ENCODE measurements at places on chromosomes 1 and 21.

DNA sequence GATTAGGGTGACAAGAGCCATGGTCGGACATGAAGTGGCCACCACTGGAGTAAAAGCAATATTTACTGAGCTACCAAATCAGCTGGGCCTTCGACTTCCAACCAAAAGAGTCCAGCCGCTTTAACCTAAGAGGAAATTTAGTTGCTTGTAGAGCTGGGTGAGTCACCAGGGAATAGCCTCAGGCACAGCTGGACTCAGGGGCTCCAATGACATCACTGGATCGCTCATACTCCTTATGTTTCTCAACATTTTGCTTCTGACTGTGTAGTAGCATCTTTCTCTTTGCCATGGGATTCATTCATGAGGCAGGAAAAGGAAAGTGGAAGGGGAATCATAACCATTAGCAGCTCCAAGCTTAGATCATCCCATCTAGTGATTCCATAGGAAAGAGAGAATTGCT, 664.4 kb downstream of the MATN1 start:
- DNase-seq = no peak

DNA sequence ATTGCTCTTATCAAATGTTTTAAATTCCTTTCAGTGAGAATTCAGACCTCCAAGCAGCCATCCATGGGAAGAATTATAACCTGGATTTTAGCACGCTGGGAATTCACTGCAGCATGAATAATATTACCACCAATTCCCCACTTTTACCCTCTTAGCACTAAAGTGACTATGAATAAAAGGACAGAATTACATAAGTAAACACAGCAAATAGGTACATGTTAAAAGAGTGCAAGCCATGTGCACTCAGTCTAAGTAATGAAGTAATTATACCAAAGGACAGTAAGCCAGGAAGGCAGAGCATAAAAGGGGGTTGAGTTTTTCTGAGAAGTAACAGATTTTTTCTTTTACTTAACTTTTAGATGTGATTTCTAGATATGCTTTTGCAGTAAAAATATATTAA, 176.3 kb downstream of the DENND1B start:
- no peak for DNase-seq

DNA sequence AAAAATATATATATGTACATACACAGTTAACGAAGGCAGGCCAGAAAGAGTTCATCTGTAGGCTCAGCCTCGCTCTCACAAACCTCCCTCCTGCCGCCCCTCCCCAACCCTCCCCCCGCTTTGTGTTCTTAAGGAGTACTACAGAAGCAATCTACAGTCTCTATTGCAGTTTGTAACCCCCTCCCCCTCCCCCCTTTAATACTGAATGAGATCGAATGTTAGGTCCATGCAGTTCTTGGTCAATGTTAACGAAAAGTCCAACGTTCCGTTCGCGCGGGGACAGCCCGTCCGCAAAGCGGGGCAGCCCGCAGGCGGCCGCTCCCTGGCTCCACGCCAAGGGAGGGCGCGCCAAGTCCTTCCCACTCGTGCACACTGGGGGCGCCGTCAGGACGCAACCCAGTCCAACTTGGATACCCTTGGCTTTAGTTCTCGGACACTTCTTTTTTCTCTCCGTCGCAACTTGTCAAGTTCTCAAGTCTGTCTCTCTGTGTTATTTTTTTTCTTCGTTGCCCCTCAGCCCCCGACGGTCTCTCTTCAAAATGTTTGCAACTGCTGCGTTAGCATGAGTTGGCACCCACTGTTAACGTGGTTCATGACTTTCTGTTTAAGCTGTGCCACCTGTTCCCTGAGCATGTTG, 2.2 kb downstream of the JUN start:
- DNase-seq = peak; percentile 21

GRCh38 chr1:30774550-30775432, 17.2 kb upstream of the LAPTM5 start:
- DNase-seq = no peak

GRCh38 chr1:64038965-64039364, 164.5 kb upstream of the UBE2U start:
- no peak for DNase-seq

- no peak for DNase-seq
Measured at GRCh38 chr21:36427502-36427901, 42.3 kb downstream of the CHAF1B start.

DNA sequence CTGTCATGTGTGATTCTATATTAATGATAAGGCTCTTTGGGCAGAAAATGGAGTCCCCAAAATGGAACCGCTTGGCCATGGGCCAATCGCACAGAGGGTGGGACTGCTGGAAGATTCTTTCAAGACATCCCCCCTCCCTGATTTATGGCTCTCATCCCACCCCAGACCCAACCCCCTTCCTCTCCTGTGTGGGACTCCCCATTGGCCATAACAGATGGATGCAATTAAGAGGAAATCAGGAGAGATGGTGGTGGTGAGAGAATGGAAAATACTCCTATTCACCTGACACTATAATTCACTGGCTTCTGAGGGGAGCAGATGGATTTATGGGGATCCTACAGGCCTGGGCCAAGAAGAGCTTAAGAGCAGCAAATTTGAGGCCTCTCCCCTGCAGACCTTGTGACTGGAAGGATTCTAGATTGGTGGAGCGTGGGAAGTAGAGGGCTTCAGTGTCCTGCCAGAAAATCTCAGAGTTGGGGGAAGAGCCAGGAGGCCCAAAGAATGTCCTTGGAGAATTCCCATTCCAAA, 1.7 kb downstream of the IGFN1 start:
- no peak for DNase-seq

DNA sequence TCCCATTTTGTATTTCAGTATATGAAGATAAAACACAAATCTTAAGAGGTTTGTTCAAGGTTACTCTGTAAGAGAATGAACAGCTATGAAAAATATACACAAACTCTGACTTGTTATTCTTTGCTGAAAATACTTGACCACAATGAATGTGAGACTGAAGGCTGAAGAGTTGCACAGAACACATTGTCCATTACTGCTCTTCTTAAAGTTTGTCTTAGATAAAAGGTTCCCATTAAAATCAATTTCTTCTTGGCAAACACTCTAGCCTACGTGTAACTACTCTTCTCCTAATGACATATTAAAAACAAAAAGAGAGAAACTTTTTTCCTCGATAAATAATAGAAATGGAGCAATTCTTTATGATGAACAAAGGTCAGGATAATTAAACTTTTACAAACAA, 45.2 kb upstream of the RABGAP1L start:
- DNase-seq = no peak

GRCh38 chr1:24362982-24363614, 43.9 kb downstream of the GRHL3 start:
- no peak for DNase-seq

GRCh38 chr1:173329726-173330125, 122.6 kb upstream of the TNFSF4 start:
- no peak for DNase-seq

- no peak for DNase-seq
Measured at GRCh38 chr1:194045416-194045815, 859.0 kb upstream of the B3GALT2 start.

- DNase-seq = no peak
Measured at GRCh38 chr1:101757985-101758384, 238.7 kb downstream of the OLFM3 start.

GRCh38 chr1:215375381-215375780, 191.7 kb upstream of the KCTD3 start:
- DNase-seq = no peak

DNA sequence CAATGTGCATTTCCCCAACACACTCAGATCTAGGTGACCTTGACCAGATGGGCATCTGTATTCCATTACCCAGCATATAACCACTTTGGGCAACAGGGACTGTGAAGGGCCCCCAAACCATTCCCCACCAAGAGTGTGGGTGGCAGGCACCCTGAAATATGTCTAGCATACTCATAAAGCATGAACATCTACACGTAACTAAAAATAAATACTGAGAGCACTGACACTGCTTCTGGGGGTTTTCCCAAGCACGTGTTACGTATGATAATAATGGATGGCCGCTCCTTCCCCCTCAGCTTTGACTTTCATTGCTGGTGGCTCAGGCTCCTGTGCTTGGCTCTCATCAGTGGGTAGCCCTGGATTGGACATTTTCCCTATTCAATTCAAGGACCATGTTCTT, 39.1 kb downstream of the IGSF3 start:
- DNase-seq = no peak

GRCh38 chr1:172322219-172323061, 98.0 kb upstream of the C1orf105 start:
- no peak for DNase-seq

- no peak for DNase-seq
Measured at GRCh38 chr1:47331875-47332274, 1.7 kb upstream of the CMPK1 start.

- DNase-seq = no peak
Measured at GRCh38 chr1:192832492-192832891, 23.7 kb downstream of the RGS2 start.

Measured in stimulated activated CD4-positive, alpha-beta T cell treated with anti-CD3 and anti-CD28 coated beads, Interleukin-15, amount 100 ng/mL, for 1 hour (primary cell).